ENCODE measurements at places on chromosomes 3 and 15.

GRCh38 chr15:74208901-74209559 lies 6.4 kb upstream of the STRA6 start:
- peak; percentile 72 for DNase-seq

- DNase-seq: no peak
Measured at GRCh38 chr3:127790882-127791183, 31.5 kb downstream of the MGLL start.

GRCh38 chr15:86163816-86164215 lies 84.1 kb downstream of the AGBL1 start:
- DNase-seq: peak; percentile 47

GRCh38 chr3:183490653-183491052 lies 62.2 kb upstream of the MCF2L2 start:
- peak; percentile 22 for DNase-seq

DNA sequence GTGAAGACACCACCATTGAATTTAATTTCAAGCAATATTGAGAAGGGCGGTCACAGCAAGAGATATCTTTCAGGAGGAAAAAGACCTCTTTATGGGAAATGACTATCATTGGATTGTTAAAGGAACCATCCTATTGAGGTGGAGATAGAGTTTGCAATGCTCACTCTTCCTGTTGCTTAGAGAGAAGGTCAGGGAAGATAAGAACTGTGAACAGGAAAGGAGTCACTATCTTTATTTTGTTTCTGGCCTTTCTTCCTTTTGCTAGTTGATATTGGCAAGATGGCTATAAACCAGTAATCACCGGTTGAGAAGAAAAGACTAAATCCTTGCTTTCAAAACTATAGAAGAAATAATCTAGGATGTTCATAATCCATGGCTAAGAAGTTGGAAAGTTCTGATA lies 112.1 kb upstream of the TMEM108 start:
- DNase-seq: no peak

GRCh38 chr3:193933451-193933850 lies 202.5 kb upstream of the HES1 start:
- DNase-seq: no peak

DNA sequence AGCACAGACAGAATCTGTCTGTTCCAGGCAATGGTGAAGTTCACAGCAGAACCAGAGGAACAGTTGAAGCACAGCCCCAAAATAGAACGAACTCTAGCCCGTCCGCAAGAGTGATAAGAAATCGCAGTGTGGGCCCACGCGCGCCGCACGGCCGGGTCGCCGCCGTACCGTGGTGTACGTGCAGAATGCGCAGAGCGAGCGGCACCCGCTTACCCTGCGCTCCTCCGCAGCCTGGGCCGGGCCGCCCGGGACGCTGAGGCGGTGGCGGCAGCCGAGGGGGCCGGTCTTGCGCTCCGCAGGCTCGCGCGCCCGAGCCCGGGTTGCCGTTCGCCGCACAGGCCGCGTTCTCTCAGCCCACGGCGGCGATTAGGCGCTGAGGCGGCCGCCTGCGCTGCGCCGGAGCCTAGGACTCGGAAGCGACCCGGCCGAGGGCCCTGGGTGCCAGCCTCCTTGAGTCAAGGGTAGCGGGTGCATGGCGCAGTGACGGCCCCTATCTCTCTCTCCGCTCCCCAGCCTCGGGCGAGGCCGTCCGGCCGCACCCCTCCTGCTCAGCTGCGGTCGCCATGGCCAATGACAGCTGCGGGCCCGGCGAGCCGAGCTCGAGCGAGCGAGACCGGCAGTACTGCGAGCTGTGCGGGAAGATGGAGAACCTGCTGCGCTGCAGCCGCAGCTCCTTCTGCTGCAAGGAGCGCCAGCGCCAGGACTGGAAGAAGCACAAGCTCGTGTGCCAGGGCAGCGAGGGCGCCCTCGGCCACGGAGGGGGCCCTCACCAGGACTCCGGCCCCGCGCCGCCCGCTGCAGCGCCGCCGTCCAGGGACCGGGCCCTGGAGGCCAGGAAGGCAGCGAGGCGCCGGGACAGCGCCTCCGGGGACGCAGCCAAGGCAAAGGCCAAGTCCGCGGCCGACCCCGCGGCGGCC lies 20.5 kb downstream of the WDR73 start:
- peak; percentile 68 for DNase-seq

DNA sequence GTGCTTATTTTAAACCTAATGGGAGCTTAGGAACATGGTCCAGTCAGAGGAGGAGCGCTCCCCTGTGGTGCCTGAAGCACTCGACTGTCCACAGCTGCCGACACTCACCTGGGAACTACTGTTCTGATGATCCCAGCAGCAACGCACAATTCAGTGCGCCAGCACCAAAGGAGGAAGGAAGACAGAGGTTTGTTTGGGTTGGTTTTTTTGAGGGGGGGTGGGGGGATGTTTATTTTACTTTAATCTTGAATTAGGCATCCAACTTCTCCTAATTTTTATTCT lies 48.8 kb upstream of the VGLL4 start:
- DNase-seq: no peak

DNA sequence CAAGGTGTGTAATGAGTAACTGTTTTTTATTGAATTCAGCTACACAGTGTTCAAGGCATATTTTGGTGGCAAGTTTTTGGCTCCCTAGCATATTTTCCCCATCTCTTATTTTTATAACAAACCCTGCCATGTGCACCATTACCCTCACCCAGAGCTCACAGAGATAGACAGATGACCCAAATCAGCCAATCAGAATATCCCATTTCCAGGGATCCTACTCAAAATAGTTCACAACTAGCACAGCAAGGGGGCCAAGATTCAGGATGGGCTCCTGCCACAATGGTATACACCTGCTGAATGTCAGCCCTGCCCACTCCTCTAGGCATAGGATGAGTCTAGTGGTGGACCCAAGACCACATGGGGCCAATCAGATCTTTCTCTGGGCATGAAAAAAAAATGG lies 78.8 kb upstream of the SETMAR start:
- DNase-seq: no peak

GRCh38 chr15:40927873-40928806 lies 1.0 kb upstream of the DLL4 start:
- no peak for DNase-seq

DNA sequence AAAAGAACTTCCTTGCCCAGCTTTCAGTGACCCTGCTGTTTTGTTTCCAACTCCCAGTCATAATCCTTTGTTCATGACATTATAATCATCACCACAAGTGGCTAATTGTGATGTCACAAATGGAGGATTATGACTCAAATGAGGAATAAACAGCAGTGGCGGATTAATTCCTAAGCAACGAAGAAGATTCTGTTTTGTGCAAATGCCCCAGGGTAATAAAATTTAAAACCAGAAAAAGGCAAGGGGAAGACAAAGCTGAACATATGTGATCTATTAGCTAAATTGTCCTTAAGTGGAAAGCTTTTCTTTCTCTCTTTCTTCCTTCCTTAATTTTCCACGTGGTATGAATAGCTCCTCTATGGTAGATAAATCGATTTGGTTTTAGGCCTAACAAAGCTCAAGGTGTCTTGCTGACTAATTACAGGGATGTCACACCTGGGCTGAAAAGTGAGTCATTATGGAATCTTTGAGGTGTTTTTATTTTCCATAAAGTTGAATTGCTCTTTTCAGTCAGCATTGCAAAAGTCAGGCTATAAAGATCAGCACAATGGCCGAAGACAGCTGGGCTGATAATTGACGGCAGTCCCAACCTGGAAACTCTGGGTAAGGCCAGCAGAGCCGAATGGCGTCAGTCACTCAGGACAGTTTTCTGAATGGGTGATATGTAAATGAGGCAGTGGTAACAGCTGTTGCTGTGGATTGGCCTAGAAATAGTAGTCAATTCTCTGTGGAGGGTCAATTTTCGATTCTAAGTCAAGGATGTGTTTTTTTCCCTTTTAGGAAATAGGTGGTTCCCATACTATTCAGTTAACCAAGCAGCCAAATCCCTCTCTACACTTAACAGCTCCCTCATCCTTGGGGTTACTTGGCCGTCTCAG lies 121.5 kb downstream of the PTPRG start:
- DNase-seq: peak; percentile 94

- DNase-seq: no peak
Measured at GRCh38 chr15:65094294-65094995, 17.9 kb downstream of the KBTBD13 start.

GRCh38 chr15:25136119-25136518 lies 181.3 kb downstream of the SNRPN start:
- no peak for DNase-seq

- DNase-seq: no peak
Measured at GRCh38 chr3:72015463-72015862, 230.5 kb upstream of the PROK2 start.

DNA sequence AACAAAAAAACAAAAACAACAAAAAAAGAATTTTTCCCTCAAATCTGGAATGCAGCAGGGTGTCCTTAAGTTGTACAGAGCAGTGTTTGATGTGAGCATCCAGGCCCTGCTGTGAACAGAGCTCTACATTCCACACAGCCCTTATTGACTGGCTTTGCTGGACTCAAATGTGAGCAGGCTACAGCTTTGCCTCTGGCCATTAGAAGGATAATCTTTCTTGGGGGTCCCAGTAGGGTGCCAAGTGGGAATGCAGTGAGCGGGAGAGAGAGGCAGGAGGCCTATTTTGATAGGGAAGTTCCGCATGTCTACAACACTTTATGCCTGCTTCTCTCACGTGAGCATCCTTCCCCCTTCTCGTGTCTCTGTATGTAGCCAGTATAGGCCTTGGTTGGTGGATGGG lies 34.4 kb upstream of the TPRG1 start:
- DNase-seq: no peak

GRCh38 chr3:126268866-126269265 lies 88.3 kb downstream of the KLF15 start:
- no peak for DNase-seq

DNA sequence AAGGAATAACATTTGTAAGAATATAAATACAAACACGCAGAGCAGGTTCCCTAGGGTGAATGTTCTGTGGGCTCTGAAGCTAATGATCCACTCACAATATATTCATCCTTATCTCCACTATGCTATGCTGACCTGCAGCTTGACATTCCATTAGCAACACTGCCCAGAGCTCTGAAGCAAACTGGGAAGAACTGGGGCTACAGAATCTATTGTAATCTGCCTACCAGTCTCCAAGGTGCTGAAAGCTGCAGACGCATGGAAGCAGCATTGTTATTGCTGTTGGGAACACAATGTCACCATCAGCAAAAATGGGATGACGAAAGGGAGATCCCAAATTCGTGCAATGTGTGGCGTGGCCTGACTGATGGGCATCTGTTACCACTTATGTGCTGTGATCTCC lies 316.7 kb upstream of the RORA start:
- no peak for DNase-seq

GRCh38 chr3:122273498-122273897 lies 51.5 kb upstream of the CSTA start:
- DNase-seq: no peak

- DNase-seq: no peak
Measured at GRCh38 chr15:52652286-52652685, 26.9 kb downstream of the ATOSA start.

DNA sequence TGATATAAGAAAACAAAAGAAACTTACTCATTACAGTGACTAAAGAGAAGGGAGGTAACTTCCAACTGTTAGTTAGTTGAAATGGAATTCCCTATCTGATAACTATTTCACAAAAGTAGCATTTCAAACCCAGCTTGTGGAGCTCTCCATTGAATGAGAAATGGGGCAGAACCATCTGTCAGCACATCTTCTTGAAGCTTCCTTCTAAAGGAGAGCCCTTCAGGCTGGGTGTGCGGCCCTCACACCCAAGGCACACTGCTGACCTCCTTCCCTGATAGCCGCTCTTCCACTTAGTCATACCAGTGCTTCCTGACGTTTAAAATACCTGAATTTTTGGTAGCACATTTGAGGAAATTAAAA lies 28.1 kb upstream of the VEPH1 start:
- peak; percentile 39 for DNase-seq

DNA sequence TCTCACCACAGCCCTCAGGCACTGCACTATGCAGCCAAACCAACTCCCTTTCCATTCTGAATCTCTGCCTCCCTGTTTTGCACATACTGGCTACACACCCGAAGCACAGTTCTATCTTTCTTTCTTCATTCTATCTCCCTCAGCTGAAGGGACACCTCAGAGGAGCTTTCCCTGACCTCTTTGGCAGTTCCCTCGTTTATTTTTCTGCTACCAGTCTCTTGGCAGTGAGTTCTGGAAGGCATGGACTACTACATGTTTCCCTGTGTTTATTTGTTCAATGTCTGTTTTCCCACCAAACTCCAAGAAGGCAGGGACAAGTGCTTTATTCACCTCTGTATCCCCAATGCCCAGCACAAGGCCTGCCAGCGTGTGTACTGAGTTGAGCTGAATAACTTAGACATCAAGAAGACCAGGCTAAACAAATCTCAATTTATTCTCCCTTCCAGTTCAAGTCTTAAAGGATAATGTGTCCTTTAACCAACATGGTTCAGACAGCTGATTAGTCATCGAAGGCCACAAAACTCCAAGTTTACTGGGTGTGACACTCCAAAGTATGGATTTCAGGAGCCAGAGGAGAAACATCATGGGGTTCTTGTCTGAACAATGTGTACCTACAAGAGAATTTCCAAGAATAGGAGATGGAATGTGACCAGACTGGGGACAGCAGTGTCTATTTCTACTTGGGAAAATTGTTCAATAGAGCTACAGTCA lies 260.1 kb upstream of the CTNNB1 start:
- DNase-seq: no peak

- peak; percentile 15 for DNase-seq
Measured at GRCh38 chr3:1404270-1404962, 311.6 kb downstream of the CNTN6 start.

DNA sequence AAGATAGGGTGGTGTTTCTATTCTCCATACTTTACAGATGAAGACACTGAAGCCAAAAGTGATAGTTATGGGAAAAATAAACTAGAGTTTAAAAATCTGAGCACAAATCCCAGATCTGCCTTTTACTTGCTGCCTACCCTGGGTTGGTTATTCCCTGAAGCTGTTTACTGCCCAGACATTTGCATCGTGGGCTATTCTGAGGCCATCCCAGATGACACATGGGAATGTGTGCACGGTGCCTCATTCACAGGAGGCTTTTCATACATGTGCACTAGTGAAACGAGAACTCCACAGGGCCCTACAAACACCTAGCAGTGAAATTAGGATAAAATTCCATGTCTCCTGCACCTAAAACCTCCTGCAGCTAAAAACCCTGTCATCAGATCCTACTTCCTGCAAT lies 17.5 kb downstream of the MYO5C start:
- DNase-seq: no peak

- no peak for DNase-seq
Measured at GRCh38 chr3:108287146-108287545, 9.2 kb upstream of the HHLA2 start.

DNA sequence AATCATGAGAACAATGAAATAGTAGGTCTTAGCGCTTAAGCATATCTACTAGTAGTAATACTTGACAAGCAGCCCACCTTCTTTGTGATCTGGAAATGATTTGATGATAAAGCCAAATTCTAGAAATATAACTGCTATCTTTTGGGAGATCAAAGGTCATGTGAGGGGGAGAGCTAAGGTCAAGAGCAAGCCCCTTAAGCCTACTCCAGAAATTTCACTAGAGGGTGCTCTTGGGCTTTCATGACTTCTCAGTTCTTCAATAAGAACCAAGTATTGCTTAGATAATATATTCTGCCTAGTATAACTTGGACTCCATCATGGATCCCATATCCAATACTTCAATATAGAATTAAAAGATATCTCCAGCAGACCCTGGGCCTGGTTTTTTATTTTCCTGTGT lies 319.6 kb downstream of the ZBTB20 start:
- peak; percentile 40 for DNase-seq

Data from fibroblast of skin of right quadriceps (primary cell).